ENCODE measurements at places on chromosomes 12 and 14. TPM values are rescaled to one million over a fixed set of nuclear protein-coding genes. Genes with fewer than 3 reads are reported as not detected.

The TAS2R13 gene
- not detected for total RNA-seq

The PIANP gene
- total RNA-seq: 0.42 TPM

DNA sequence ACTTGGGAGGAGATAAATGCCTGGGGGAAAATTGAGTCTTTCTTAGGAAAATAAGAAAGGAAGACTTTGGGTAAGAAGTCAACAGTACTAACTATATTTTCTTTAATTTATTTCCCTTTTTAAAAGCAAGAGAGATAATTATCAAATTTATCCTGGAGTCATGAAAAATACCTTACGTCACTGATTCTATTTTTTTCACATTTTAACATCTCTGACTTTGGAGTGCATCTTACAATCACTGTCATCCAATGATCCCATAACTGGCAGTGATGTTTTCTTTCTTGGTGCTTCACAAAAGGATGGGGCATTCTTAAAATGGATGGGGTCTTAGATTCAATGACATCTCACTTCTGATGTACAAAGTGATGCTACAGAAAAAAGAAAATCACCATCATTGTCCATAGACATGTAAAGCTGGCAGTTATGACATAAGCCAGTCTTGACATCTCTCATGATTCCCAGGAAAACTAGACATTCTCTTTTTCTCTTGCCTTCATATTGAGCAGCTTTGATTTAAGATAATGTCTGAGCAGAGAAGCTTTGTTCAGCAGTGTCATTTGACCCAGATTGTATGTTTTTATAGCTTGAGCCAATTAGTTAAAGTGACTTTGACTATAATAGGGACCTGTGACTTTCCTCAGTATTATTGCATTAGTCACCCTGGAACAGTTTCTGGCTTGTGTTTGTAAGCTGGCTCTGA, 236.2 kb downstream of the EGLN3 start:
- no peak for DNase-seq

DNA sequence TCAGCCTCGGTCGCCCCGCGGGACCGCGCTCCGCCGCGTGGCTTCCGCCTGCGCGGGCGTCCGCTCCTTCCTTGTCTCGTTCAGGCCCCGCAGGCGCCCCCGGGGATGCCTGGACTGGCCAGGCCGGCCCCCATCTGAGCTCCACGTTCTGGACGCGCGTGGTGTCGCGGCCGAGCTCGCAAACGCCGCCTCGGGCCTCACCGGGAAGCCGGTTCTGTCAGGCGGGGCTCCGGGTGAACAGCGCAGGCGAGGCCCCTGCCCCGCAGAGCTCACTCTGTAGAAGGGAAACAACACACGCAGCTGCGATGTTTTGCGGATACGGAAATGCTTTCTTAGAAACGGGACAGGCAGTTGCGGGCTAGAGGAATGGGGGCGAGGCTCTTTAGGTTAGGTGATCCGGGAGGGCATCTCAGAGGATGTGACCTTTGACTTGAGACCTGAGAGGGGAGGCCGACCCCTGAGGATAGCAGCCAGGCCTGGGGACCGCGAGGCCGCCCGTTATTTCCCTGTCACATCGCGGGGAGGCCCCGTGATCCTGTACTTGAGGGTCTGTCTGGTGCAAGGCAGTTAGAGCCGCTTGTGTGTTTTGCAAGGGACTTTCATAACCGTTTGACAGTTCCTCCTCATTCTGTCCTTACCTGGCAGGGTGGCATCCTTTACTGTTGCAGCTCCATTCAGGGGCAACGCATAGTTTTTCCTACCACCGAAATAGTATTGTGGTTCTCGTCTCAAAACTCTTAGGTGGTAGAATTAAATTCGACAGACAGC, 584 bp downstream of the VRK1 start:
- DNase-seq: peak; percentile 72

The NGDN gene
- 58.1 TPM for total RNA-seq

Measured in H7 (cell line).